Cardiac muscle cell (in vitro differentiated cells and primary cell): ENCODE measurements at places on chromosomes 4 and X.

GRCh38 chr4:10856271-10856782 lies 171.8 kb upstream of the CLNK start:
- no peak for DNase-seq

DNA sequence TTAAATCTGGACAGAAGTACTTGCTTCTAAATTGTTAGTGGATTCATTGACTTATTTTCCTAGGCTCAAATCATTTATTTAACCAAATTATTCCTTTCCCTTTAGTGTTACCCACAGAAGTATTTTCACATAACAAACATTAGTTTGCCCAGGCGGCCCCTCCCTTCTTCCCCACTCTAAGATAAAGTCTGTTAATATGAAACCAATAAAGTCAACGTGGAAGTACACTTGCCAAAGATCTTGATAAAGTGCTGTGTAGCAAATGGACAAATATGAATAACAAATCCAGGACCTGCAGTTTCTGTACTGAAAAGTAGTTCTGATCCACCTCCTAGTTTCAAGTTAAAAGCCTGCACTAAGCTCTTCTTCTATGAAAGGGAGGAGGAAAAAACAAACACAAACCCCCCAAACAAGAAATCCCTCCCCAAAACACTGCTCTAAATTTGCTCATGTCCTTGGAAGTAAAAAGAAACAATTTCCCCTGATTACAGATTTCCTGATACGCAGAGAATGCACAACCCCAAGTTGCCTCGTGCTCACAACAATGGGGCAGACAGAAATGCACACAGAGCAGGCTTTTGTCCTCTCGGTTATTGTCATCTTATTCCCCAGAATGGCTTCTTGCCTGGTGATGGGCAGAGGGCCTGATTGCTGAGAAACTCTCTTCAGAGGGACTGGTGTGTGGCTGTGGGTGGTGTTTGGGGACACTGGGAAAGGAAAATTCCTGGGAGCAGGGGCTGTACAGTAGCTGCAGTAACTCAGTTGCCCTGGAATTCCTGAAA lies 23.2 kb downstream of the TMSB4X start:
- DNase-seq = no peak

GRCh38 chr4:183837222-183837621 lies 67.9 kb upstream of the STOX2 start:
- peak; percentile 66 for DNase-seq

DNA sequence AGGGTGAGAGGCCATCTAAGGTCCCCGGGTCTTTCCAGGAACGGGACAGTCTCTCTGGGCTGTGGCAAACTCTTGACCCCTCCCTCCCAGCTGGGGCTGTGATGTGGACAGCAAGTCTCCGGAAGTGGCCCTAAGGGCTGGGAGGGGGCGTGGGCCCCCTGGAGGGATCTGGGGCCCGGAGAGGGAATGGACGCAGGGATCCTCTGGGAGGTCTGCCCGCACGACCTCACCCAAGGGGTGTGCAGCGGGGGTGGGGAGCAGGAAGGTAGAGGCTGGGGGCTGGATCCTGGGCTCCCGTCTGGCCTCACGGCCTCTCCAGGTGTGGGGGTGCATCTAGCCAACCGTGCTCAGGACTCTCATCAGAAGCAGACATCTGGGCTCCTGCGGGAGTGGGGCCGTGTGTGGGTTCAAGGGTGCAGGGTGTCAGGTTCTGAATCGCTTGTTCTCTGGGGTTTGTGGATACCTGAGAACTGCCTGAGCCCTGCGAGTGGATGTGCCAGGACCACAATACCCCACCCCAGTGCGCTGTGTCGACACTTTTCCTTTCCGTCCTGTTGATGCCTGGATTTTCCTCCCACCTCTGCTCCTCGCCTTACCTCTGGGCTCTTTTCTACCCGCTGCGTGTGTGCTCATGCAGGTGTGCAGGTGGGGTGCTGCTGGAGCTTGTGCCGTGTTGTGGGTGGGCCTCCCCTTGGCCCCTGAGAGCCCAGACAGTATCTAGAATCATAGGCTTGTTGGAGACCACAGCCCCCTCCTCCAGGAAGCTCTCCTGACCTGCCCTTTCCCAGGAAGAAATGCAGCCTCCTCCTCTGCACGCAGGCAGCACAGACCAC lies 915 bp downstream of the CPZ start:
- no peak for DNase-seq

DNA sequence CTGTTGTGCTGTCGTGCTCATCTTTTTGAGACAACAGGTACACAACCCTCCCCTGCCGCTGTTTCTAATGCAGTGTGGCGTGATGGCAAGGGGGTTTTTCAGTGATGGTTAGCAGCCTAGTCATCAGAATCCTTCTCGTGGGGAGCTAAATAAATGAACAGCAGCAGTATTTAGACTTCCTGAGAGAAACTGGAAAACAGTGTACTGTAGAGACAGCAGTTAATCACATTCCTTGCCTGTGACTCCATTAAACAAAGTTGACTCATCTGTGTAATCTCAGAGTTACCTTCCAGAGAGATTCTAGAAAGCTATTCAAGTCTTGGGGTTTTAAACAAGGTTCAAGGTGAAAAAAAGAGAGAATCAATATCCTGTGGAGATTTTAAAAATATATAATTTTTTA lies 1753.2 kb upstream of the PCDH7 start:
- peak; percentile 0 for DNase-seq

GRCh38 chr4:155616117-155616516 lies 50.5 kb upstream of the GUCY1A1 start:
- peak; percentile 26 for DNase-seq

DNA sequence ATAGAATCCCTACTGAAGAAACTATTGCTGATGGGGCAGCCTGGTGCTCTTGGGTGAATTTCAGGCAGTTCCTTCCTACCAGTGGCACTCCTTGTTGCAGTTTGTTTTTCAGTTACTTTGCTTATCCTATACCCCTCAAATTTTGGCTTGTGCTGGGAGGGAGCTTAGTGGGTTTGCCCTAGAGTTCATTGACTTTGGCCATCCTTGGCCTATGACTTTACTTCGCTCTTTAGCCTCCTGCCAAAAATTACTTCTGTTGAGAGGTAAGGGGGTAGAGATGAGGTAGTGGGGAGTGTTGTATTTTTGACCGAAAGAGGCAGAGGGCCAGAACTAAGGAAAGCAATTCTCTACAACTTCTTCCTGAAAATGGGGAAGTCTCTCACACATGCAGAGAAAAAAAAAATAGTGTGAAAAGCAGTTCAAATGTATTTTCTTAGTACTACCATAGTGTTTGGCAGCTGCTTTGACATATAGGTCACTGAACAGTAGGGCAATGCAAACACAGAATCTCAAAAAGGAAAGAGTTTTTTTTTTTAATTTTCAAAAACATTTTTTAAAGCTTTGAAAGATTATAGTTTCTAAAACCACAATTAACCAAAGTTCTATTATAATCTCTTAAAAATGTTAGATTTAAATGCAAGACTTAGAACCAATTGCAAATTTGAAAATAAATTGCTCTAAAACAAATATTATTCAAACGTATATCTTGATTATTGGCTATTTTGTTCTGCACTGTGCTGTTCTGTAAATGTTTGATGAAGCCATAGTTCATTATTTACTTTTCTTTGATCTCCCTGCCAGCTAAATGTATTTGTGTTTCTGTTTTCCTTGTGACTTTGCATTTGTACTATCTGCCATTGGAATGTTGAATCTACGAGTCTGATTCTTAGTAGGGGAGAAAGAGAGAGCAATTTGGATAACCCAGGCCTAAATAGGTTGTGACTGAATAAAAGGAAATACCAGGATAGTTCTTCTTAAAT lies 73.6 kb downstream of the DCK start:
- DNase-seq = no peak

- no peak for DNase-seq
Measured at GRCh38 chr4:20433097-20433705, 181.5 kb downstream of the SLIT2 start.

GRCh38 chrX:153968754-153969124 lies 2.9 kb downstream of the HCFC1 start:
- no peak for DNase-seq

- DNase-seq = no peak
Measured at GRCh38 chr4:39308611-39309010, 57.6 kb downstream of the RFC1 start.

GRCh38 chr4:137203601-137204000 lies 328.7 kb downstream of the PCDH18 start:
- peak; percentile 28 for DNase-seq

GRCh38 chr4:138475116-138475515 lies 233.0 kb upstream of the SLC7A11 start:
- no peak for DNase-seq

- no peak for DNase-seq
Measured at GRCh38 chr4:38308728-38309311, 348.6 kb downstream of the PTTG2 start.

DNA sequence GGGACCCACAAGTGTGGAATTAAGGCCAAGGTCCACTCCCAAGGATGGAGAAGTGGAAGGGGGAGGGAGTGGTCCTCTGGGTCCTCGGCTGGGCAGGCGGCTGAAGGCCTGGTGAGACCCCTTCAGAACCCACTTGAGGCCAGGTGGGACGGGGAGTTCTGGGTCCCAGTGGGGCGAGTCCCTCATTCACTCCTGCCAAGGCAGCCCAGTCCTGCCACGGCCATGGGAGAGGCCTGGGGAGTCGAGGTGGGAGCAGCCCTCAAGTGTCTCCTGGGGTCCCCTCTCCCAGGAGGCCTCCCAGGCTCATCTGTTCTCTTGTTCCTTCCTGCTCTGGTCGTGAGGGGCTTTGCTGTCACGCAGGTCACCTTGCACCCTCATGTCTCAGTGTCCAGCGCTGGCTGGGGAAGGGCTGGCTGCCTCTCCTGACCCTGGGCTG lies 6.1 kb upstream of the SH3BP2 start:
- no peak for DNase-seq

DNA sequence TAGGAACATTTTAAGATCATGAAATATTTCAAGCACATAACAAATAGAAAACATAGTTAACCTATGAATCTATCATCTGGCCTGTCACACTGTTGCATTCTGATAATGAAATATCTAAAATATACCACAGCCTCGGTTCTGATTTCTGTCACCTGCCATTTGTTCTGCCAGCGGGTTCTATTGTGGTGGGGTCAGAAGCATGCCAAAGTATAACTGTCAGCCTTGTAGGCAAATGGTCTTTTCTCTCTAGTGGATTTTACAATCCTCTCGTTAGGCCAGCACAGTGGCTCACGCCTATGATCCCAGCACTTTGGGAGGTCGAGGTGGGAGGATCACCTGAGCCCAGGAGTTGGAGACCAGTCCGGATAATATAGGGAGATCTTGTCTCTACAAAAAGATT lies 47.9 kb downstream of the HTRA3 start:
- no peak for DNase-seq

DNA sequence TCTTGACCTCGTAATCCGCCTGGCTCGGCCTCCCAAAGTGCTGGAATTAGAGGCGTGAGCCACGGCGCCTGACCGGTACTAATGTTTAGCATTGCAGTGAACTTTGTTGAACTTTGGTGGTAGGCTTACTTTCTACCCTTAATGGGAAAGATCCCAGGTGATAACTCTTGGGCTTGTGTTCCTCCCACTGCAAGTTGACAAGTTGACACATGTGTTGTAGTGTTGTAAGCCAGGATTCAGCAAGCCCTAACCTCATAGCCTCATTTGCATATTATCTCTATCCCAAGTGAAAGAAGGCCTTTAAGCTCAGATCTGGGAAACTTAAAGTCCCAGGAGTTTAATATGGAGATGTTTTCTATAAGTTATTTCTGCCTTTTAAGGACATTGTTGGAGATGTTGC lies 80.0 kb upstream of the CLCN4 start:
- DNase-seq = no peak

GRCh38 chr4:119508281-119508680 lies 120.3 kb downstream of the PDE5A start:
- DNase-seq = no peak

- DNase-seq = no peak
Measured at GRCh38 chr4:140141210-140141835, 12.7 kb downstream of the MAML3 start.

DNA sequence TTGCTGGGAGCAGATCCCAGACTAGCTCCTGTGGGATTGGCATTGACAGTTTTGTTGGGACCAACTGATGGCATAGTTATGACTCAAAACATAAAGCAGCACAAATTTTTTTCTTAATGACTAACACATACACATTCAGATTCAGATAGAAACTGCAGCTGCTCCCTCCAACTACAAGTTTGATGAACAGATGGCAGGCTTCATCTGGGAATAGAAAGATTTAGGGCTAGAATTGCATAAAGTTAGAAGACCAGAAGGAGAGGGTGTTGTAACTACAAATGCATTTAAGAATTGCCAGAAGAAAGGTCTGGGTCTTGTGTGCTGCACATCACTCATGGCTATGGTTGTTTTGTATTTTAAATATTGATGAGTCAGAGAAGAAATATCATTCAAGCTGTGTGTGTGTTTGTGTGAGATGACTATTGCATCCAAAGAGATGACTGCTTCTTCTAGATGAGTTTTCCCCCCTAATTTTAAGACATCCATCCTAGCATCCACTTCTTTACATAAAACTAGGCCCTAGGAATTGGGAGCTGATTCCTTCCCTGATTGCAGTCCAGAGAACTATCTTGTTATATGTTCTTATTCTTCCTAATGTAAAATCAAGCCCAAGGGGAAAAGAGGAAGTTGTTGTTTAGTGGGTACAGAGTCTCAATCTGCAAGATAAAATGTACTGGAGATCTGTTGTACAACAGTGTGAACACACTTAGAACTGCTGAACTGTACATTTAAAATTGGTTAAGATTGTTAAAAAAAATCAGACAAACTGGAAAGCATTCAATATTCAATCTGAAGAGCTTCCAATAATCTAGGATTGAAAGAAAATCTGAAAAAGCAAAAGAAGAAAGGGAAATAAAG lies 175.1 kb downstream of the PARM1 start:
- no peak for DNase-seq

DNA sequence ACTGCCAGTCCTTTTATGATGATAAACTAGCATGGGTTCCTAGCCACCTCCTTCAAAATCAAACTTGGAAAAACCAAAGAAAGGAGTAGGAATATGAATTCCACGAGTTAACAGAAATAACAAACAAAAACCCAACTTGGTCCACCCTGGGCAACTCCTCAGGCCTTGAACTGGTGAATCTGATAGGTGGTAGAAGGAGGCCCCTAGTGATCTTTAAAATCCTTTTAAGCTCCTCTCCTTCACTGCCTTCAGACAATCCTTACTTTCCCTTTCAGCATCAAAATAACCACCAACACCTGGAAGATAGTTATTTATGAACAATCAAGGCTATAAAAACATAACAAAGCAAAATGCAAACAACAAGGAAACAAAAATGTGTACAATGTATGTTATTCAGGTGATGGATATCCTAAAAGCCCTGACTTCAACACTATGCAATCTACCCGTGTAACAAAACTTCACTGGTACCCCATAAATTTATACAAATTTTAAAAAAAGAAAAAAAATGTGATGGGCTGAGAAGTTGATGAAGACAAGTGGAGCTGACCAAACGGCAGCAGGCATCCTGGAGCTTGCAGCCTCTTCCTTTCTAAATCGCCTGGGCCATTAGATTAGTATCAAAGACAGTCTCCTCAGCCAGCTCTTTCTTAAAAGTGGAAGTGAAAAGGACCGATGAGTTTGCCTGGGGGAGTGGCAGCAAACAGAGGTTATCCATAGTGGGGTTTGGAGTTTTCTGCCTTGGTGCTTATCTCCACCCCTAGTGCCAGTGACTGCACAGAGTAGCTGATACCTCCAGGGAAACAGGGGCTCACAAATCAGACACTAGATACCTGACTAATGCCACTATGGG lies 179.6 kb downstream of the TMA16 start:
- no peak for DNase-seq

- no peak for DNase-seq
Measured at GRCh38 chrX:46208225-46208854, 336.9 kb downstream of the ZNF674 start.
